Urothelium cell line (cell line): ENCODE measurements at places on chromosomes 16 and 17.

GRCh38 chr17:13117616-13118015 is 99.8 kb upstream of the ELAC2 start:
- no peak for DNase-seq

DNA sequence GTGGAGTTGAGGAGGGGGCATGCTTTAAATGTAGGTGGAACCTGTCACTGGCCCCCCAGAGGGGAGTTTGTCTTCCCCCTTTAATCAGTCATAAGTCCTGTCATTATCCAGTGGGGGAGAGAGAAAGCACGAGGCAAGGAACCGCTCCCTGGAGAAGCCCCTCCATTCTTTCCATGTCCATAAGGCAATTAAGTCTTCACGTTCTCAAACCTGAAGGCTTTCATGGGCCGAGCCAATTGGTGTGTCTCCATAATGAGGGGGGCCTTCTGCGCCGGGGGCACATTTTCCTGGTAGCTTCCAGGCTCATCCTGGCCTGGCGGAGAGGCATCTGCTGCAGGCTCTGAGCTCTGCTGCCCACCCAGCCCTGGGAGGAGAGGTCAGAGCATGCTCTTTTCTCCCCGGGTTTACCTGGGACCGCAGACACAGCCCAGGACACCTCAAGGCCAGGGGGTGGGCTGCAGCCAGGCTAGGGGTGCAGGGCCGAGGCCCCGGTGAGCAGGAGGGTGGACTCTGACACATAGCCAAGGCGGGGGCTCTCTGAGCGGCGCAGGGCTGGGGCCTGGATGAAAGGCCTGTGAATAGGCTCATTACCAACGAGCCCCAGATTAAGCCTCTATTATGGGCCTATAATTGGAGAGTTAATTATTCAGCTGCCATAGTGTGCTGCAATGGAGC is 42.5 kb downstream of the C16orf78 start:
- no peak for DNase-seq

DNA sequence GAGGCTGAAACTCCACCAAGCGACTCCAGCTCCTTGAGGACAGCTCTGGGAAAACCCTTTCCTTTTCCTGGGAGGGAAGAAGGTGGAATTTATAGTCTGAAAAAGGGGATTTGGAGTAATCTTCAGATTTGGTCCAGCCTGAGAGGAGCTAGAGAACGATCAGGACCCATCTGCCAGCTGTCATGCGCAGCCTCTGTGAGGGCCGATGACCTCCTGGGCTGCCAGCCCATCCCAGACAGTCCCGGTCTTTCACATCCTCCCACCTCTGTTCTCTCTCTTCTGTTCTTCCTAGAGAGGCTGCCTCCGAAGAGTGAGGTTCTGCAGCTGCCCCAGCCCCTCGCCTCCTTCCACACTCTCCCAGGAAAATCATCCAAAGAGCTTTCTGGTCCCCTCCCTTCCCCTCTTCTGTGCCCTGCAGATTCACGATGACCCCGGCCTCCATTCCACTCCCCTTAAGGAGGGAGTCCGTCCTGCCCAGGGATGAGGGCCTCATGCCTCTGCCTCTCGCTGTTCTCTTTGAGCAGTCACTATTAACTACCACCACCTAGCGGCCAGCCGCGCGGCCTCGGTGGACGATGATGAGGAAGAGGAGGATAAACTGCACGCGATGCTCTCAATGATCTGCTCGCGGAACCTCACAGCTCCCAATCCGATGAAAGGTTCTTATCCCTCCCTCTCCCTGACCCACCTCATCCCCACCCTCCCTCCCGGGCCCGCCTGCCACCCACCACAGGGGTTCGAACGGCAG is 29.6 kb downstream of the SGSM2 start:
- no peak for DNase-seq

DNA sequence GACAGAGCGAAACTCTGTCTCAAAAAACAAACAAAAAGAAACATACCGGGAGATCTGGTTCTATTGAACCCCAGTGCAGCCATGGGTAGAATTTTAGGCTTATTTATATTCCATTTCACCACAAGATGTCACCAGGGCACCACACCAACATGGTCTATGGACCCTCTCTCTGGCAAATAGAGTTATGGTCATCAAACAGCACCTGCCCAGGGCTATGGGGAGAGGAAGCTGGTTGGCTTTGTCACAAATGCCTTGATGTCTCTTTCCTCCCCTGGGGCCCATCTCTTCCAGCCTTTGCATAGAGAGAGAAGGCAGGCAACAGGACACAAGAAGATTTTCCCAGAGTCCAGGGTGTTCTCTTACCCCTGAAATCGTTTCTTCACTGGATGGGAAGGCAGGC is 128.4 kb downstream of the WWOX start:
- peak; percentile 16 for DNase-seq

GRCh38 chr17:9195411-9195810 is 174.1 kb downstream of the NTN1 start:
- DNase-seq = no peak

DNA sequence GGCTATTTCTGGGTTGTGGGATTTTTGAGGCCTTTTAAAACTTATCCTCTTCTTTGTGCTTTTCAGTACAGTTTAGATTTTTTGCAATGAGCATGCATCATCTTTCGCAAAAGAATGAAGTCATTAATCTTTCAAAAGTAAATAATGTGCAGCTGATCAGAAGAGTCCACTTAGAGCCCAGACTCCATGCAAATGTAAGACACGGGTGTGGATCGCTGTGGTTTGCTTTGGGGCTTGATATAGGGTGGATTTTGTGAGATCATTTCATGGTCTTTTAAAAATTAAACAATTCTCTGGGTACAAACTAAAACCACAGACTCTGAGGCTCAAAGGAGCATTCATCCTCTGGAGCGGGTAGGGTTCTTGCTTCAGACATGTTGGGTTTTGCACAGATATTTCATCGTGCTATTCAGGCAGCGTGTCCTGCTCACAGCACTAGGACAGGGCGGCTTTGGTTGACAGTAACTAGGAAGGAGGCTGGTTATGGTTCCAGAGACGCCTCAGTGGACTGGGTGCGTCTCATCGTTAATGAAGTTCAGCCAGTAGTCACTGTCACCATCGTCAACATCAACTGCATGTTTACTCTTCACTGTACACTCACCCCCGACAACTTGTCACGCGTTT is 129.4 kb upstream of the PLCG2 start:
- no peak for DNase-seq

- no peak for DNase-seq
Measured at GRCh38 chr17:68957944-68958343, 2.8 kb upstream of the ABCA8 start.

DNA sequence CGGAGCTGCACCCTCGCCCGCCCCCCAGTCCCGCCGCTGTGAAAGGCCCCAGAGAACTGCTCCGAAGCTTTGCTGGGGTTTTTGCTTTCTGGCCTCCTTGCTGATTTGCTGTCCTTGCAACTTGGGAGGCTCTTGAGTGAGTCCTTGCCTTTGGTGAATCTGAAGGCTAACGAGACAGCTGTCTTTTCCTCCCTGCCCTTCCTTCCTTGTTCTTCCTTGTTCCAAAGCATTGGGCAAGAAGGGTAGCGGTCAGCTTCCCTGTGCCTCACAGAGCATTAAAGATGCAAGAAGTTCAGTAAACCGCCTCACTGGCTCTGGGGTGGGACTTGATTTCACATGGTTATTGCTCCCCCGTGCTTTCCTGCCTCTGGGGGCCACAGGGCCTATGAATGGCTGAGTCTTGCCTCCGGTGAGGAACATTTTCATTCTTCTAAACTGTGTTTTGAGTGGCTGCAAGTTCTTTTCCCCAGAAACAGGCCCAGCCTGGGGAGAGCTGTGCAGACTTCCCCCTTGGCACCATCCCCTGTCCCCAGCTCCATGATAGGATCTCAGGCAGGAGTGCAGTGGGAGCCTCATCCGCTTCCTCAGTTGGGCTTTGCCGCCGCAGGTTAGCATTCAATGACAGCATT is 1.4 kb downstream of the YPEL2 start:
- no peak for DNase-seq

DNA sequence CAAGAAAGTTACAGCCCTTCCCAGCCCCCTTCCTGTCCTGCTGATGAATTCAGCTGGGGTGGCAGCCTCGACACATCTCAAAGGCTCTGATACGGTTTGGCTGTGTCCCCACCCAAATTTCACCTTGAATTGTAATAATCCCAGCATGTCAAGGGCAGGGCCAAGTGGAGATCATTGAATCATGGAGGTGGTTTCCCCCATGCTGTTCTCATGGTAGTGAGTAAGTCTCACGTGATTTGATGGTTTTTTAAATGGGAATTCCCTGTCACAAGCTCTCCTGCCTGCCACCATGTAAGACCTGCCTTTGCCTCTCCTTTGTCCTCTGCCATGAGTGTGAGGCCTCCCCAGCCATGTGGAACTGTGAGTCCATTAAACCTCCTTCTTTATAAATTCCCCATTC is 163.2 kb upstream of the FOXF1 start:
- no peak for DNase-seq
